ENCODE measurements at places on chromosomes 11 and 22.
A peak's percentile ranks its signal among the peaks of the same experiment; 100 is the strongest.

DNA sequence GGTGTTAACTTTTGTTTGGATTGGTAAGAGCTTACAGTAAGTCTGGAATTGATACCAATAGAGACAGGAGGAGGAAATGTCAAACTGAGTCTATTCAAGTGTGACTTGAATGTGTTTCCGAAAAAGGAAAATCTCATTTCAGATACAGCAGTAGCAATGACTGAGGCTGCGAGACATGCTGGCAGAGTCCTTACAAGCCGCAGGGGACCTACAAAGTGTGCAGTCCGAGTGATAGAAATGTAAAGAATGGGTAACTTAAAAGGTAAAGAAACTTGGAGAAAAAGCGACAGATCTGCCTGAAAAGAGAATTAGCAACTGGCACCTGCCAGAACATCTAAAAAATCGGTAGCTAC lies 444 bp downstream of the CWF19L2 start:
- DNase-seq, result no peak

GRCh38 chr11:134576286-134576685 lies 164.2 kb upstream of the B3GAT1 start:
- DNase-seq, result no peak

DNA sequence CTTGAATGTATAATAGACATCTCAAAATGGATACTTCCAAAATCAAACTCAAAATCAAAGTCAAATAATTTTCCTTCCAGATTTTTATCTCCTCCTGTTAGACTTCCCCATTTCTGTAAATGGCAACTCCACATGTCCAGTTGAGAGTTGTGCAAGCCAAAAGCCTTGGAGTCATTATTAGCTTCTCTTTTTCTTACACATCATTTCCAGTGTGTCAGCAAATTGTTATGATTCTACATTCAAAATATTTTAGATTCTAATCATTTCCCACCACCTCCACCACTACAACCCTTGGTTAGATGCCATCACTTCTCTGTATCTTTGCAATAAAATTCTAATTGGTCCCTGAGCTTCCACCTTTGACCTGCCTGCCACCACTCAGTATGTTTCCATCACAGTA lies 155.7 kb downstream of the CNTN5 start:
- no peak for DNase-seq

DNA sequence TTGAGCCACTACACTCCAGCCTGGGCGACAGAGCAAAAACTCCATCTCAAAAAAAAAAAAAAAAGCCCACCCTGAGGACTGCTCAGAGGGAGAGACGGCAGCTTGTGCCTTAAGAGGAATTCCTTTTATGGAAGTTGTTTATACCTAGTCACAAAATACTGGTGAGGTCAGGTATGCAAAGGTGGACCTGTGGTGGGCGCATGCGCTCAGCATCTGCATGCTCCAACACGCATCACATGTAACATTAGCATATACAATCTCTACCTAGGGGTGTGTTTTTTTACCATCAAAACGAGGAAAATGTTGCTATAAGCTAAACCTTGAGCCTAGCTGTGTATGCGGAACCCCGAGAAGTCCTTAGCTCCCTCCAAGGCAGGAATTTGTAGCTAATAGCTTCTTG lies 6.8 kb upstream of the SART1 start:
- DNase-seq, result no peak

GRCh38 chr11:69355346-69355940 lies 61.5 kb downstream of the MYEOV start:
- DNase-seq, result no peak

- peak; percentile 1 for DNase-seq
These were observed 2.7 kb upstream of the LDHAL6A start for GRCh38 chr11:18452927-18453326.

DNA sequence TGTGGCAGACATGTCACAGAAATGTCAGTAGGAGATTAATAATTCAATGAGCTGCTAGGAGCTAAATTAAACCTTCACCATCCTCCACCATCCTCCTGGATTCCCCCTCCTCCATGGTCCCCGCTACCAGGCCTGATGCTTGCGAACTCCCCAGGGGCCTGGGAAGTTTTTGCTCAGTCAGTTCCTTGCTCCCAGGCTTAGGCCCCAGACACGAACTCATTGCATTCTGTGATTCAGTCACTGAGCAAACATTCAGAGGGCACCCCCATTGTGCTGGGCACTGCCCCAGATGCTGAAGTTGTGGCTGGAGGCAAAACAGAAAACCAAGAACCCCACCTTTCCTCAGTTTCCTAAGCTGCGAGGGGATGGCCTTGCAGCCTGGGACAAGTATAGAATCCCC lies 14.3 kb downstream of the NPTXR start:
- DNase-seq, result no peak

GRCh38 chr22:48403521-48404403 lies 1423.9 kb downstream of the BRD1 start:
- DNase-seq, result no peak

DNA sequence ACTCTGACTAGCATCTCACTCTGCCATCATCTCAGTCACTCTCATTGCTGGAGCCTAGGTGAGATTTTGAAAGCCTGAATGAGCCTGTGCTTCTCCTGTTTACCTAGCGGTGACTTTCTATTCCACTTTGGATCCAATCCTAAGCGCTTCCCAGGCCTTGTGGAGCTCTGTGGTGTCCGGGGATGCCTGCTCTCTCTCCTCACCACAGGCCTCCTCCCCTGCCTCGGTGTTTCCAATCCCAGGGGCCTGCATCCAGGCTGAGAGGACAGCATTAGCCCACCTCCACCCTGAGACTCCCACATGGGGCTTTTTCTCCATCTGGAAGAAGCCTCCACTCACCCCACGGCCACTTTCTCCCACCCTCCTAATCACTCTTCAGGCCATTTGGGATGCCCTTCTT lies 380.3 kb downstream of the NTM start:
- DNase-seq, result no peak

GRCh38 chr11:45713573-45713972 lies 48.2 kb upstream of the CHST1 start:
- no peak for DNase-seq

GRCh38 chr11:69703768-69704507 lies at the start of gene FGF19:
TSS of gene FGF19 (minus strand) at chr11:69704022. CDS start at chr11:69703876, 146 bp downstream.
- no peak for DNase-seq

DNA sequence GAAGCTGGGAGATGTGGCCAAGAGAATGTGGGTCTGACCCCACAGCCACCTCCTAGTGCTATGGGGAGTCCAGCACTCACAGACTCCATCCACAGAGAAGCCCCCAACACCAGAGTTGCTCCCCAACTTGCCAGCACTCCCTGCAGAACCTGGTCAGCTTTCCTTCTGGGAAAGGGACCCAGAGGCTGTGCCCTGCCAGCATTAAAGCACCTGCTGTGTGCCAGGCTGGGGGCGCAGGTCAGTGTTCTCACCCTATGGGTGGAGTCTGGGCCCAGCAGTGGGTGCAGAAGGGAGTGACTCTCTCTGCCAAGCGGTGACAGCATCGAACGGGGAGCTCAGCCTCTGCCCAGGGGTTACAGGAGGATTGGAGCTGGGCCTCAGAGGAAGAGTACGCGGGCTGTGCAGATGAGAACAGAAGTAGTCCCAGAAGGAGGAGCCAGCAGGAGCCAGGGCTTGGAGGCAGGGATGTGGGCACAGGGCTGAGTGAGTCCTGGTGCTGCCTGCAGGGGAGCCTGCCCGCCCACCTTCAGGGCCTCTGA lies 114.4 kb downstream of the MPPED1 start:
- DNase-seq, result no peak

DNA sequence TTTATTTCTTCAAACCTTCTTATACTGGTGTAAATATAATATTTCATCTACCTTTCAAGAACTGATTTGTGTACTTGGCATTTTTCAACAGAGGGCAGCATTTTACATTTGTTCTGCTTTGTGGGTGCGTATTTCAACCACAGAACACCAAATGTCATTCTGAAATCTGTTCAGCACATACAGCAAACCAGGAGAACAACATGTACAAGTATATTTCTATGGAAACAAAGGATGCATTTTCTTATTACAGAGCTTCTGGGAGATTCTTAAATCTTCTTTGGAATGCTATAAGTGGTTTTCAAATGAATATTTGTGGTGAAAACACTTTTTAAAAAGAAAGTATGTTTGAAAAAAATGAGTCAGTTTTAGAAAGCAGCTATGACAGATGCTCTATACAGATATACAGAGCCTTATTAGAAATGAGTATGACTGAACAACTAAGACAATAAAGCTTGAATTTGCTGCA lies 946.0 kb downstream of the FAM181B start:
- peak; percentile 18 for DNase-seq

DNA sequence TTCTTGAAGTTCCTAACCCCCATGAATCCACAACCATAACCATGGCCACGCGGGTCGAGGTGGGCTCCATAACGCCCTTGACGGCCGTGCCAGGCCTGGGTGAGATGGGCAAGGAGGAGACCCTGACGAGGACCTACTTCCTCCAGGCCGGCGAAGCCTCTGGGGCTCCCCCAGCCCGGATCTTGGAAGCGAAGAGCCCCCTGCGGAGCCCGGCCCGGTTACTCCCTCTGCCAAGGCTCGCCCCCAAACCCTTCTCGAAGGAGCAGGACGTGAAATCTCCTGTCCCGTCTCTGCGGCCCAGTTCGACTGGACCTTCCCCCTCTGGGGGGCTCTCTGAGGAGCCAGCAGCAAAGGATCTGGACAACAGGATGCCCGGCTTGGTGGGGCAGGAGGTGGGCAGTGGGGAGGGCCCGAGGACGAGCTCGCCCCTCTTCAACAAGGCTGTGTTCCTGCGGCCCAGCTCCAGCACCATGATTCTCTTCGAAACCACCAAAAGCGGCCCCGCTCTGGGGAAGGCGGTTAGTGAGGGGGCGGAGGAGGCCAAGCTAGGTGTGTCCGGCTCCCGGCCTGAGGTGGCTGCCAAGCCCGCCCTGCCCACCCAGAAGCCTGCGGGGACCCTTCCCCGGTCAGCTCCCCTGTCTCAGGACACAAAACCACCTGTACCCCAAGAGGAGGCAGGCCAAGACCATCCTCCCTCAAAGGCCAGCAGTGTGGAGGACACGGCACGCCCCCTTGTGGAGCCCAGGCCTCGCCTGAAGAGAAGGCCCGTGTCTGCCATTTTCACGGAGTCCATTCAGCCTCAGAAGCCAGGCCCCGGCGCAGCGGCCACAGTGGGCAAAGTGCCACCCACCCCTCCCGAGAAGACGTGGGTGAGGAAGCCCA lies 75.7 kb downstream of the KIAA1671 start:
- DNase-seq, result no peak

DNA sequence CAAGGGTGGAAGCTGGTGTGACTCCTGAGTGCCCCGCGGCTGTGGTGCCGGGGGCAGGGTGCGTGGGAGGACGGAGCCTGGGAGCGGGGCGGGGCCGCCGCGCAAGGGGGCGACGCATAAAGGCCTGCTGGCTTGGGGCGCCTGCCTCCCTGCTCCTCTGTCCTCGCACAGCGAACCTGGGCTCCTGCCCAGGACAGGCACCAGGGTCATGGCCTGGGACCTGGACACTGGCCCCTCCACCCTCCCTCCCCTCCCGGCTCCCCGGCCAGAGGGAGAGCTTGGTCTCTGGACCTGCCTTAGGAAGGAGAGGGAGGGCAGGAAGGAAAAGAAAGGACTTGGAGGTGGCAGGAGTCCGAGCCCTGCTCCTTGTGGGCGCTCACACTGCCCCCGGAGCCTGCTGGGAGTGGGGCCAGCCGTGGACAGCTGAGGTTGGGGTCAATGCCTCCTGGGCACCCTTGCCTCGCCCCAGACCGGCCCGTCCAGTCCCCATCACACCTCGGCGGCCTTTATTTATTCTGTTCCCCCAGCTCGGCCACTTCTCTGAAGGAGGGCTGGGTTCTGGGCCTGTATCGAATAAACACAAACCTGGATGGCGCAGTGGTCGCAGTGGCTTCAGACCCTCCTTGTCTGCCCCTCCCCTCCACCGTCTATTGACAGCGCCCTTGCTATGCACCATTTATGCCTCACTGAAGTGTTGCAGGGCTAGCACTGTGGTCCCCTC lies 8.7 kb downstream of the SLC16A8 start:
- DNase-seq, result no peak

DNA sequence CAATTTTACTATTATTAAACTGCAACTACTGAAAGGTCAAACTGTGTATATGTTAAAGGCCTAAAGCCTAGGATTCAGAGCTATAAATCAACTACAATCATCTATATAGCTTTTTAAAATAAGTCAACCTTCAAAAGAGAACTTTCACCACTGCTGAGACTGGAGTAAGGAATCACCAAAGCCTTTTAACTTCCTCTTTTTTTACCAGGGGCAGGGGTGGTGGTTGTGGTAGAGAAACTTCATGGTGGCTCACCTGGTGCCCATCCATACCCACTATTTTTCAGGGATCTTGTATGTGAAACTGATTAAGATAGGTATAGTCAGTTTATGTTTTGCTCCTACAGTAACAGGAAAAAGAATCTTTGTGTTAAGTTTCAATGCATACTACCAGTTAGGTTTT lies 31.5 kb downstream of the TSG101 start:
- no peak for DNase-seq

- no peak for DNase-seq
These were observed 42.9 kb downstream of the LRRC32 start for GRCh38 chr11:76627606-76628005.

DNA sequence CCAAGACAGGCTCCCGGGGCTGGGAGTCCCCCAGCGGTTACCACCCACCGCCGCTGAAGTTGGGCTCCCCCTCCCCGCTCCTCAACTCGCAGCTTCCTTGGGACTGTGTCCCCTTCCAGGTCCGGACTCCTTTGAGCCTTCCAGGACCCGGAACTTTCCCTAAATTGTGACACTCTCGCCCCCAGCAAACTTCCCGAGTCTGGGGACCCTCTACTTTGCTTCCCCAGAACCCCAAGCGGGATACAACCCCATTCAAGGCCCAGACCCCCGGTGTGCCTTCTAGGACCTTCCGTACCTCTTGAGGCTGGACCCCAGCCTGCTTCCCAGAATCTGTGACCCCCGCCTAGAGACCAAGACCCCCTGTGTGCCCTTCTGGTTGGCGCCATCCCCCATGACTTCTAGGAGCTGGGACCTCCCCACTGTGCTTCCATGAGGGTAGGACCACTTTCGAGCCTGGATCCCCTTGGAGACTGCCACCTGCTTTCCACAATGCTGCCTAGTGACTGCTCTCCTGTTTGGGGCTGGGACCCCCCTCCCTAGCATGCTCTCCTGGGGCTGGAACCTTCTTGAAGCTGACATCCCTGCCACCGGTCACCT lies 587 bp downstream of the MYRF start:
- no peak for DNase-seq

- DNase-seq, result no peak
These were observed 1.1 kb upstream of the IFITM10 start for GRCh38 chr11:1751531-1751921.

DNA sequence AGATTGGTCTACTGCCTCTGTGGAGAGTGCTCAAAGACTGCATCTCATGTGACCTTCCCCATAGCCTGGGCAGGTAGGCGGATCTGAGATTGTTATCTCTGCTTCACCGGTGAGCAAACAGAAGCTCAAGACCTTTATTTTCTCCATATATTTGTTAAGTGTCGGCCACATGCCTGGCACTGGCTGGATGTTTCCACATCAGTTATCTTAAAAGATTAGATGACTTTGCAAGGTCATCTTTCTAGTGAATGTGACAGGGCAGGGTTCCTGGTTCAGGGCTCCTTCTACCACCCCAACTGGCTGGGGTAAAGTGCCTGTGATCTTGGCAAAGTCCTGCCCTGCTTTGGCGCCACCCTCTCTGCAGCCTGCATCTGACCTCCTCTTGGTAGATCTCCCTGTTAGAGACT lies 125.0 kb downstream of the CCDC81 start:
- DNase-seq, result no peak

All from kidney epithelial cell (primary cell).